ENCODE measurements at places on chromosomes 2 and 18.
A peak's percentile ranks its signal among the peaks of the same experiment; 100 is the strongest.

- DNase-seq, result peak; percentile 10
Observed at GRCh38 chr2:174711206-174711605, 53.1 kb downstream of the CHRNA1 start.

GRCh38 chr2:70073493-70073892, 13.8 kb upstream of the PCBP1 start:
- no peak for DNase-seq

GRCh38 chr2:230684270-230685168, 28.1 kb upstream of the CAB39 start:
- DNase-seq, result peak; percentile 68

DNA sequence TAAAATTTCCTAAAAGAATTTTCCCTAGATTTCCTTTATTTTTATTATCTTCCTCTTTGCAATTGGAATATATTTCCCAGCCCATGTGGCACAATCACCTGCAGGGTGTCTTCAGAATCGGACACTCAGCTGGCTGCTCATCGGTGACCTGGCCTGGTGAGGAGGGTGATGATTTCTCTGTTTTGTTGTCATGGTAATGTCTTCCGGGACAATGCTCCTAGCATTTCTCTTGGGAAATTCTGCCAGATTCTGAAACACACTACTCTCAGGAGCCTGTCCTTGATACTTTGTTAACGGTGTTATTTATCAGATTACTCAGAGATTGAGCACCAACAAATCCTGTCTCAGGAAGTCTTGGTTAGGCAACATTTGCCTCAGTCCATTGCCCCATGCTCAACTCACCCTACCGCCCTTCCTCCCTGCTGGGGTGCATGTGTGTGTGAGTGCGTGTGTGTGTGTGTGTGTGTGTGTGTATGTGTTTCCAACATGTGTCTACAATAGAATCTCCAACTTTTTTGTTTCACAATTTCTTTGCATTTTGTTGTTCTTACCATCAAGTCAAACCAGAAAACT, 70.3 kb downstream of the MYT1L start:
- no peak for DNase-seq

GRCh38 chr2:218465987-218466633, 47.2 kb downstream of the VIL1 start:
- peak; percentile 7 for DNase-seq

- peak; percentile 66 for DNase-seq
Observed at GRCh38 chr2:172021955-172022354, 22.2 kb downstream of the METAP1D start.

- DNase-seq, result no peak
Observed at GRCh38 chr2:11506611-11506969, 27.3 kb upstream of the GREB1 start.

DNA sequence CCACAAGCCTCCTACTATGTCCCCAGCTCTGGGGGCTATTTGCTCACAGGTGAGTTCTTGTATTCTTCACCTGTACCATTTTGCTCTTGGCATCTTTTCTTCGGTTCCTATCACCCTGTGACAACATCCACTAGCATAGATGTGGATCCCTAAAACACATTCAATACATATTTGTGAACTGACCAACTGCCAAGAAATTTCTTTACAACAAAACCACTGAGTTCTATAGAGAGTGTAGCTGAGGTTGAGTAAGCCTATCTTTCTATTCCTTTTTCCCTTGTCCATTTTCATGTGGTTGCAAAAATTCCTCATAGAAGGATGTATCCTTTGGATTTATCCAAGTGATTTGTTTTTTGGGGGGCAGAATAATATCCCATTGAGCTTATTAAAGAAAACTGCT, 192.7 kb upstream of the ITGA4 start:
- DNase-seq, result peak; percentile 23

GRCh38 chr2:124967325-124967724, 942.2 kb downstream of the CNTNAP5 start:
- no peak for DNase-seq

- no peak for DNase-seq
Observed at GRCh38 chr2:216082805-216083204, 1.1 kb downstream of the TMEM169 start.

DNA sequence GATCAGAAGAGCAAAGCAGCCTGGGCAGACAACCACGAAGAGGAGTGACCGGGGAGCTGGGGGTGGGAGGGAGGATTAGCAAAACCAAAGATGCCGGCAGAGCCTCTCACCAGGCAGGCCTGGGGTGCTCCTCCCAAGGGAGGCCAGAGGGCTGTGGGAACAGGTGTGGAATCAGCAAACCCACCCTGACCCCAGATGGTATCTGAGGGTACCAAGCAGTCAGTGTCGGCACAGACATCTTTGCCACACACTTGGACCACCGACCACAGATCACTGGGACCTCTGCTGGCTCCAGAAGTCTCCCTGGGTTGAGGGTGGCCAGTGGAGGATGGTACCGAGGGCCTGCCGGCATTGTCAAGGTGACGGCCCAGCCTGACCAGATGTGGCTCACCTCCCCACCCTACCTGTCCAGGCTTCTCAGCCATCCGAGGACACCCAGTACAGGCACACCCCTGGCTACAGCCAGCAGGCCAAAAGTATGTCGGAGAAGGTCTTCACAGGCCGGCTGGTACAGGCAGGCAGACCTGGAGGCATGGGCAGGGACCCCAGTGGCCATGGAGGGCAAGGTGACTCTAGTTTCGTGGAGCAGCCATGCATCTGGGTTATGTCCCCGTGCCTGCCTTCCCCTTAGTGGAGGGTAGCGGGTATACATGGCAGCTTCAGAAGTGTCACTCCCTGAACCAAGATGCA, 82.1 kb downstream of the UXS1 start:
- DNase-seq, result no peak

- DNase-seq, result peak; percentile 66
Observed at GRCh38 chr2:197092431-197092830, 165.9 kb upstream of the PGAP1 start.

DNA sequence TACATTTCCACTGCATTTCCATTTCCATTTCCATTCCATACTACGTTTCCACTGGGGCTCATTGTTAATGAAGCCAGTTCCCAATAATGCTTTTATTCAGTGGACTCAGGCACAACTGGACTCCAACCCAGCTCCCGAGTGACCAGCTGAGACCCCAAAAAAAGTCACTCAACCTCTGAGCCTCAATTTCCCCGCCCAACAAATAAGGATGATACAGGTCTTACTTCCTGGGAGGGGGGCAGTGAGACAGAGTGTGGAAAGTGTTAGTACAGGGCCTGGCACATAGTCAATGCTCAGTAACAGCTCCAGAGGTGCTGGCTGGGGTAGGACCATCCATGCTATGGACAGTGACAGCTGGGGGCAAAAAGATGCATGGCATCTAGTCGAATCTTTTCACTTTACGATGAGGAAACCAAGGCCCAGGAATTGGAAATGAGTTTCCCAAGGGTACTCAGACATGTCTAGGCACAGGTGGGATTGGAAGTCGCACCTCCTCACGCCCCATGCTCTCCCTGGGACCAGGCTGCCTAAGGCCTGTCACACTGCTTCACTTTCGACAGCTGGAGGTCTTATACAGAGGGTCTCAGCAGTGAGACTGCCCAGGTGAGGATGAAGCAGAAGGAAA, 226.5 kb downstream of the ANAPC1 start:
- DNase-seq, result no peak

DNA sequence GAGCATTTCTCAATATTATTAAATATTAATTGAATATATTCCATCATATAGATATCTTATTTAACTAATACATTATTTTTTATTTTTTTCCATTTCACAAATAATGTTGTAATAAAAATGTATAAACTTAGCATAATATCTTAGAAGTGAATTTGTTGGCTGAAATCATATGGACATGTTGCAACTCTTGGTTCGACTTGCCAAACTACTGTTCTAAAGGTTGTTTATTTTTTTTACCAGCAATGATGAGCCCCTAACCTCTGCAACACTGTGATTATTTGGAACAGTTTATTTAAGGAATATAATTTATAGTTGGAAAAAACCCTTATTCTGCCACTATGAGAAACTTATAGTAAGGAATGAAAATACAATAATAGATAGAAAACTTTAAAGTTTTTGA, 8.8 kb upstream of the NAB1 start:
- DNase-seq, result no peak

DNA sequence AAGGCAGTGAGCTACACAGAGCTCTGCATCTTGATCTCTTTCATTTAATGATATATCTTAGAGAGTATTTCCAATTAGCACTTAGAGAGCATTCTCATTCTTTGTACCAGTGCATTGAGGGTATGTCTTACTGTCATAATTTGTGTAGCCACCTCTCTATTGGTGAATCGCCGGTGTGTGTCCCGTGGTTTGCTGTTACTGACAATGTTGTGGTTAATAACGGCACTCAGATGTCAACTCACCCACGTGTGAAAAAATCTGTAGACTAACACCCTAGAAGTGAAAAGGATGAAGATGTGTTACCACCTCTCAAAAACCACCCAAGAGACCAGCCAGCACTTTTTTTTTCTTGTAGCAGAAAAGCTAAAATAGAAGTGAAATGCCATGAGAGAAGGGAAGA, 37.1 kb downstream of the TEX51 start:
- no peak for DNase-seq

- no peak for DNase-seq
Observed at GRCh38 chr2:127542231-127542630, 6.7 kb downstream of the MYO7B start.

DNA sequence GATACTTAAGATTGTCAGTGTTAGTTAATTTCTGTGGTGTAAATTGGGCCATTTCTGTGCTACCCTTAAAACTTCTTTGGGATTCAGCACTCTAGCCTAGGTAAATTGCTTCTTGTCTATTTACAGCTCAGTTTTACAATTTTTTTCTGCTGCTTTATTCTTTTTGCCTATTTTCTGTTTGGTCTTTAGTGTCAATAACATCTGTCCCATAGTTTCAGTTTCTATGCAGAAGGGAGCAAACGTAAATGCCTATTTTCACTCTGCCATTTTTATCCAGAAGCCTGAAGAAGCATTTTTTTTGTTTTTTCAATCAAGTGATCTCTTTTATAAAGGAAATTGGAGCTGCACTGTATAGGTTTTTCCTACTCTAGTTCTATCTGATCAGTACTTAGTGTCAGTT, 564.9 kb upstream of the MEX3C start:
- DNase-seq, result no peak

DNA sequence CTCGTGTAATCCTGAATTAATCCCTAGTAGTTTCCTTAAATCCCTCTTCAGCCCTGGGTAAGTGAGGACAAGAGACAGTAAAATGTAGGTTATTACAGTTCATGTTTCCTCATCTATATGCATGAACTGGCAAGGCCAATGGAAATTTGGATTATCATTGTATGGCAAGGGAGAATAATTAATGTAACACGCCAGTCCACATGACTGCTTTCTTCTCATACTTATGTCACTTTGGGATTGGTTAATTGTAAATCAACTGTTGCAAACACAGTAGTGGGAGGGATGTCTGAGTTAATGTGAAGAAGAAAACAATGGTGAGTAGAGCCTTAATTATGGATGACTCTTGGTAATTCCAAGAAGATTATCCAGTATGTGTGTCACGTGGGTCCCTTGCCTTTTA, 1.7 kb upstream of the SERPINB7 start:
- DNase-seq, result no peak

DNA sequence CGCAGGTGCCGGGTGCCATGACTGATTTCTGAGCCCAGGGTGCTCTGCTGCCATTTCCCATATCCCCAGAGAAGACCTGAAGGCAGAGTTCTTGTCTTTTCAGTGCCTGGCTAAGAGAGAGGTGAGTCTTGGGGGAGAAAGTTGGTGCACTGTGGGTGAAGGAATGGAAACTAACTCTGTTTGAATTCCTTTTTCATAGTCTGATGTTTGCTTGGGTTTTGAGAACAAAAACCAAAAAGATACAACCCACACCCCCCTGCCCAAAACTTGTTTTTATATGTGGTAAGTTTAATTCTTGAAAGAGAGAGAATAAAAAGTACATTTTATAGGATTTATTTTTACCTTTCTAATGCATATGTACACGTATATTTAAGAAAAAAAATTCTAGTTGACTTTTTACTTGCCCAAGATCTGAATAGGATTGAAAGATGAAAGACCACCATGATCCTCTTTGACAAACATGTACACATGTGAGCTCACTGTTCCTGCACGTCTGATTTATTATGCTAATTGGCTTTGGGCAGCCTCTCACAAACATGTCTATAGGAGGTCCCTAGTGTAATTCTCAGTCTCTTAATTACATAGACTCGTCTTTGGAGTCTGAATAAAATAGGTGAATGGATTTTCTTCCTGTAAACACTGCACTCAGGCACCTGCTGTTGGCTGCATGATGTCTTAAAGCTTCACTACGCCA, 46.3 kb downstream of the ARL4C start:
- no peak for DNase-seq

GRCh38 chr2:146468578-146468977, 1376.3 kb upstream of the ACVR2A start:
- no peak for DNase-seq

DNA sequence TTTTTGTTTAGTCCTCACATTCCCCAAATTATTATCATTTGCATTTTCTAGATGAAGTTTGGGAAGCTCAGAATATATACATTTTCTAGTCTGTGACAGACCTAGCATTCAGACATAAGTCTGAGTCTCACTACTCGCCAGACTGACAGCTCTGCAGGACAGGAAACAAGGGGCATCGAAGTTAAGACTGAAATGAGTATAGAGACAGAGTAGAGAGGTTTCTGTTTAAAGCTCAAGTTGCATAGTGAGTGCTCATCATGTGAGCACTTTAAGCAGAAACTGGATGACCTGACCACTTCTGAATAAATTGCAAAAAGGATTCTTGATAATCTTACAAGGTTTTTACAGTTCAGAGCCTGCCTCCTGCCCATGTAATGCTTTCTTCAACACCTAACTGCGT, 1.1 kb downstream of the HADHB start:
- peak; percentile 32 for DNase-seq

DNA sequence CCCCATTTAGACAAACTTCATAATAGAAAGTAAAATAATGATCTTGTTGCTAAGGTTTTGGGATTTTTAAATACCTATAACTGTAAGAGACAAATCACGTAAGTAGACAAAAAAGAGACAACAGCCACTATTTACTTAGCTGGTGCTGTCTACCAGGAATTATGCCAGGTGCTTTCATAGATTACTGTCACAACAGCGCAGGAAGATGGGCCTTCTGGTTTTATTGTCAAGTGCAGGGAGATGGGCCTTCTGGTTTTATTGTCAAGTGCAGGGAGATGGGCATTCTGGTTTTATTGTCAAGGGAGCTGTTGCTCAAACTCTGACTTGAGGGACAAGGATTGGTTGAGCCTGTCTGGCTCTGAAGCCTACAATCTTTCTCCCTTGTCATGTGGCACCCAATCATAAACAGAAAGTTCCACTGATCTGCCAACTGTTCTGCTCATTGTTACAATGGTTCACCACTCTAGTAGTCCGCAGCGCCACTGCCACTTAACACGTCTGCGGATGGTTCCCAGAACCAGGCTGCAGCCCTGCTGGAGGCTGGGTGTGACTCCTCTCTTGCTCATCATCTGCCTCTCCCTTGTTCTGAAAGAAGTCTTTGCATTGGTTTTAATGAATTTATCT, 95.0 kb downstream of the RNF144A start:
- DNase-seq, result no peak

- DNase-seq, result no peak
Observed at GRCh38 chr2:24617424-24617823, 126.4 kb downstream of the NCOA1 start.

DNA sequence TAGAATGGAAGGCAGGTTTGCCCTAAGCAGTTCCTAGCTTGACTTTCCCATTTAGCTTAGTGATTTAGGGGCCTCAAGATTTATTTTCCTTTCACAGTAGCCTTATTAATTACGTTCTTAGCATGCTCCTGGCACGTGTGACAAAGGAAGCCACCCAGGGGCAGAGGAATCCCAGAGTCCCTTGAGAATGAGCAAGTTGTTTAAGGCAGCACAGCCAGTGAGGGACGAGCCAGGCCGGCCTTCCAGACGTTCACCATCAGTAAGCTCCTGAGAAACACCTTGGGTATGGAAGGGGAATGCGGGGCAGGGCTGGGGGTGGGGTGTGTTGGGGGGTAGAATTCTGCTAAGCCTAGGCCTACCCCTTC, 76.3 kb downstream of the SOWAHC start:
- DNase-seq, result no peak

Measured in EL (cell line).